ENCODE measurements at places on chromosomes 2 and 18. TPM values are rescaled to one million over a fixed set of nuclear protein-coding genes. Genes with fewer than 3 reads are reported as not detected.

DNA sequence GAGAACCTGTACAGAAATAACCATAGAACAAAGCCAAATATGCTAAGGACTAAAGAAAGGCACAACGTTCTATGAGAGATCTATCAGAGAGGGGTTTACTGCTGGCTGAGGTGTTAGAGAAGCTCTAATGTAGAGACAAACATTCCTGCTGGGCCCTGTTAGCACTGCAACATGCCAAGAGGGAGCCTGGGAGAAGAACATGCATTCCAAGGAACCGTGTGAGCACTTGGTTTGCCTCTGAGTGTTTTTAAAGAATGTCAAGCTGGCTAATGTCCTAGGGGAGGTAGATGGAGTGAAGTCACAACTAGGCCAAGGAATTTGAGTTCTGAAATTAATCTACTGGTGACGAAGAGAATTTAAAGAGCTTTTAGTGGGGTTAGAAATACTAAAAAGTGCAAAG lies 384.3 kb upstream of the LYPD1 start:
- DNase-seq: no peak

DNA sequence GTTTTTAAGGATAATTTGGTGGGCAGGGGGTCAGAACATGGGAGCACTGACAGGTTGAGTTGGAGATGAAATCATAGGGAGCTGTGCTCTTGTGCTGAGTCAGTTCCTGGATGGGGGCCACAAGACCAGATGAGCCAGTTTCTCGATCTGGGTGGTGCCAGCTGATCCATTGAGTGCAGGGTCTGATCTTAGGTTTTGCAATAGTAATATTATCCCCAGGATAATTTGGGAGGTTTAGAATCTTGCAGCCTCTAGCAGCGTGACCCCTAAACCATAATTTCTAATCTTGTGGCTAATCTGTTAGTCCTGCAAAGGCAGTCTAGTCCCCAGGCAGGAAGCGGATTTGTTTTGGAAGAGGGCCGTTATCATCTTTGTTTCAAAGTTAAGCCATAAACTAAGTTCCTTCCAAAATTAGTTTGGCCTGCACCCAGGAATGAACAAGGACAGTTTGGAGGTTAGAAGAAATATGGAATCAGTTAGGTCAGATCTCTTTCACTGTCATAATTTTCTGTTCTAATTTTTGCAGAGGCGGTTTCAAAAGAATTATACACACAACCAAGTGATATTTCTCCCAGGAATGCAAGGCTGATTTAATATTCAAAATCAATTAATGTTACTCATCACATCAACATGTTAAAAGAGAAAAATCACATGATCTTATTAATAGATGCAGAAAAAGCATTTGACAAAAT lies 23.0 kb downstream of the DBI start:
- DNase-seq: no peak

DNA sequence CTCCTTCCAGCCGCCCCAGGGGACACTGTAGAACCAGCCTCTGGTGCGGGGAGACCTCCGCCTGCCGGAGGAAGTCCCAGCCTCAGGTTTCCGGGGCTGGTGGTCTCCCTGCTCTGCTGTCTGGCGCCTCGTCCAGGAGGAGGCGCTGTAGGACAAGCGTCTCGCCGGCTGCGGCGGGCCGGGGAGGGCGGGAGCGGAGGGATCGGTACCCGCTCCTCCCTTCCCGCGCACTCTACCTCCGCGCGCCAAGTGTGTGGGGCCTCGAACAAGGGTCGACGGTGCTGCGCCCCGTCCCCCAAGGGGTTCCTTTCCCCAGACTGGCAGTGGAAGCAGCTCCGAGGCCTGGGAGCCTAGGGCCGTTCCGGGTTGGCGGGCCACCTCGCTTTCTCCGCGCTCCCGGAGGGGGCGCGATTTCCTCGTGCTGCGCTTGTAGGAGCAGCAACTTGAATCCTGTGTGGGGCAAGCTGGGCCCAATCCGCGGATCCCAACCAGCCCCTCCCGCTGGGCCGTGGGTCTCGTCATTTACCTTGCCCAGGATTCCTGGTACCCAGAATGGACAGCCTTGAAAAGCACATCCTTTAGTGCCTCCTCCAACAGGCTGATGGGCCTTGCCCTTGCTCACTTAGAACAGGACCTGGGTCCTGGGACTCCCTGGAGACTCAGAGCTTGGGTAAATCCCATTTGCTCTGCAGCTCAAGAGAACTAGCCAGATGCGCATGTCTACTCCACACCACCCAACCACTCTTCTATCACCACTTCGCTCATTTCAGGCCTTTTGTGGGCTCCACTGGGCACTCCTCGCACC lies 10.6 kb upstream of the HOXD4 start:
- peak; percentile 85 for DNase-seq

- DNase-seq: no peak
Observed at GRCh38 chr2:232229911-232230310, 148.6 kb upstream of the ALPP start.

DNA sequence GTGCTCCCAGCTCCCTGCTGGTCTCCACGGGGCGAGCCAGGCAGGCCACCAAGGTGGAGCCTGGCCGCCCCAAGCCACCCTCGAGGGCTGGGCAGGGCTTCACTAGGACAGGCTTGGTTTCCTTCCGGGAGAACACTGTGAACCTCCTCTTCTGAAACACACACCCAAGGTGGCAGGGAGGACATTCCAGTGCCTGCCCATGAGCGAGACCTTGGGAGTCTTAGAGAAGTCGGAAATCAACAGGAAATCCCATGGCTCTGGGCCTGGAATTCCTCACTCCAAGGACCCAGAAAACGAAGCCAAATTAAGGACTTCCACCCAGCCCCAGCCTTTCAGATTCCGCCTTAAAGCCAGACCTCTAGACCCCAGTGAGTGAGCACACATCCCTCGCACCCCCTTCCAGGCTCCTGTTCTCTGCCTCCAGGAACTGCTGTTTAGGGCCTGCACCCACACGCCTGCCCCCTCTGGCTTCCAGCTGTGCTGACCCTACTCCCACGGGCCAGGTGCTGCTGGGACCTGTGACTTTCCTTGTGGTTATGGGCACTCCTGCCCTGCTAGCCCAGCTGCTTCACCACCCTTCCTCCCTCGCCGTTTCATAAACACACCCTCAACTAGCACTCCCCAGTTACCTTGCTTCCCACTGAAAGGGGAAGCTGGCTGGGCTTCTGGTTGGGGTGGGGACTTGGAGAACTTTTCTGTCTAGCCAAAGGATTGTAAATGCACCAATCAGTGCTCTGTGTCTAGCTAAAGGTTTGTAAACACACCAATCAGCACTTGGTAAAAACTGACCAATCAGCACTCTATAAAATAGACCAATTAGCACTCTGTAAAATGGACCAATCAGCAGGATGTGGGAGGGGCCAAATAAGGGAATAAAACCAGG lies 13.7 kb downstream of the GPR17 start:
- DNase-seq: no peak

GRCh38 chr2:37984176-37984575 lies 59.1 kb downstream of the RMDN2 start:
- no peak for DNase-seq

GRHL1 gene
- polyA plus RNA-seq: 0.84 TPM

HTR2B gene
- 0.22 TPM for polyA plus RNA-seq
